A549 treated with ZK216348 at 1 μM for 4 hours (cell line): ENCODE measurements at places on chromosomes 4 and X. TPM values are rescaled to one million over a fixed set of nuclear protein-coding genes. Genes with fewer than 3 reads are reported as not detected.

The NOX1 gene
- 0.11 to 0.20 TPM in 2 of 5 replicates, not detected in the others for total RNA-seq

The GBA3 gene
- total RNA-seq = not detected in 5 replicates

The MAGEB4 gene
- not detected in 5 replicates for total RNA-seq

The CPE gene
- total RNA-seq = 1.1 to 2.0 TPM (median 1.4 TPM) in 5 replicates

The BRCC3 gene
- total RNA-seq = 22.7 to 31.6 TPM (median 25.2 TPM) in 5 replicates

The CLGN gene
- 3.4 to 8.1 TPM (median 5.3 TPM) in 5 replicates for total RNA-seq

The TMEM165 gene
- total RNA-seq = 41.2 to 60.2 TPM (median 54.6 TPM) in 5 replicates

The REPS2 gene
- total RNA-seq = 0.50 to 2.2 TPM (median 0.81 TPM) in 5 replicates

The ARX gene
- total RNA-seq = 0.45 to 0.74 TPM (median 0.52 TPM) in 5 replicates

The ARHGEF9 gene
- total RNA-seq = 3.6 to 6.1 TPM (median 5.6 TPM) in 5 replicates

The CCSER1 gene
- not detected in 5 replicates for total RNA-seq

The UGT2A1 gene
- total RNA-seq = not detected in 5 replicates

The STPG2 gene
- total RNA-seq = not detected in 5 replicates
